Lung microvascular endothelial cell (primary cell): ENCODE measurements at places on chromosomes 4 and X. TPM values are rescaled to one million over a fixed set of nuclear protein-coding genes. Genes with fewer than 3 reads are reported as not detected.
A peak's percentile ranks its signal among the peaks of the same experiment; 100 is the strongest.

DNA sequence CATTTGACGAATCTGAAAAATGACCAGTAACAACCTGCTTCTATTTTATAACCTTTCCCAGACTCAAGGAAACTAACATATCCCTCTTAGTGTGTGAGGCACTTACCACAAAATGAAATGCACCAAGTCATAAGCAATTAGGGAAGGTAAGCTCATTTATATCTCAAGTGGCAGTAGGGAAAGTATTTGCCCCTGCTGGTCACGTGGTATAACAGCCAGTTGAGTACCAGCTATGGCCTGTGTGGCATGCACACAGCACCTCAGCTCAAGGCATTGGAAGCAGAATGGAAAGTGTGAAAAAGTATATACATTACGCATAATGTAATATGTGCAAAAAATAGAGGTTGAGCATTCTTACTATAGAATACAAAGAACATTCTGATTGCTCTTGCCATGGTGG is 178.3 kb upstream of the GYPA start:
- no peak for DNase-seq

DNA sequence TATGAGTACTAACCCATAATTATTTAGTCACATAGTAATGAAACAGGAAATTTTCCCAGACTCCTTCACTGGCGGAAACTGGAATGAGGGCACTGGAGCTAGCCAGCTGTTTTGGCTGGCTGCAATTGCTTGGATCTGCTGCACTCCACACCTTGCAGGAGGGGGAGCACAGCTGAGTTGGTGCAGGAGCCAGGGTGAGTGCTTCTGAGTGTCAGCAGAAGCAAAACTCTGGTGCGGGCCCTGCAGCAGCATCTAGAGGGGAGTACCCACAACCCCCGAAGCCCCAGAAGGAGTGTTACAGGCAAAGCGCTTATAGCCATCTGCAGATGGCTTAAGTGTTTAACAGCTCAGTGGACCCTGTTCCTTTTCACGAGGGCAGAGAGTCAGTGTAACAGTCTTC is 96.1 kb downstream of the RPA4 start:
- DNase-seq, result no peak

DNA sequence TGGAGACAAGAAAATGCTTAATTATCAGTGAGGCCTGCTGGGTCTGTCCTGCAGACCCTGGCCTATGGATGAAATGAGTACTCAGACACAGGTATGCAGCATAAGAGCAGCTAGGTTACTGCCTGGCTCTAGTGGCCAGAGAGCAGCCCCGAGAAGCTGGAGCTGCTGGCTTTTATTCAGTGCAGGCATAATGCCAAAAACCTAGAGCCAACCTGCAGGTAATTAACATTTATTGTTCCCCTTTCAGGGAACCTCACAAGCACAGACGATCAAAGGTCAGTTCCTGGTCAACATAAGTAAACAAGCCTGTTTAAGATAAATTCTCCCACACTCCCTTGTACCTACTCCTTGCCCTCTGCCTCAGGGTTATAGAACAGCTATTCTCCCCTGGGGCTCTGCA is 13.3 kb downstream of the IDS start:
- no peak for DNase-seq

DNA sequence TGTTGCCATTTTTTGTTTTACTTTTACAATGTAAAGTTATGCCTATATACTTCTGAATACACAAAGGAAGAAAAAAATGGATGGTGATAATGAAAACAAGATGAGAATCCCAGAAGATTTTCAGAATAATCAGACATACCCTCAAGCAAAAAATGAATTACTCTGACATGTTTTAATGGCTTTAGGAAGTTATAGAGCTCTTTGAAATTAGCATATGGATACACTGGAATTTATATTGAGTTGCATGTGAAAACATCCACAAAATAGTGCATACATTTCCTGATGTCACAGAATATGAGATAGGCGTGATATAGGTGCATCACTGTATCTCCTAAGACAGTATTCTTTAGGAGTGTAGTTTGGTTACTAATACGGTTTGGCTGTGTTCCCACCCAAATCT is 351.3 kb downstream of the SLC7A11 start:
- DNase-seq, result no peak

- DNase-seq, result no peak
Measured at GRCh38 chrX:41014776-41015360, 70.4 kb upstream of the USP9X start.

GRCh38 chr4:24858026-24858425 is 54.8 kb downstream of the CCDC149 start:
- peak; percentile 27 for DNase-seq

GRCh38 chr4:165602621-165603020 is 223.8 kb downstream of the CPE start:
- DNase-seq, result no peak

DNA sequence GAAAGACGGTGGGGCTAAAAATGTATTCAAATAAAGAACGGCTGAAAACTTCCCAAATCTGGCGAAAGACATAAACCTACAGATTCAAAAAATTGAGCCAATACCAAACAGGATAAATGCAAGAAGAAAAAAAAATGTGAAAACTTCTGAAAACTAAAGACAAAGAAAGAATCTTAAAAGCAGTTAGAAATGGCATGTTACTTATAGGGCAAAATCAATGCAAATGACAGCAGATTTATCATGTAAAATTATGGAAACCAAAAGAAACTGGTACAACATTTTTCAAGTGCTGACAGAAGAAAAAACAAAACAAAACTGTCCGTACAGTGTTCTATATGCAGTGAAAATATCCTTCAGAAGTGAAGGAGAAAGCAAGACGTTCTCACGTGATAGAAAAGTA is 239.0 kb downstream of the PDGFC start:
- DNase-seq, result no peak

GRCh38 chr4:108320061-108320460 is 151.3 kb upstream of the LEF1 start:
- no peak for DNase-seq

GRCh38 chrX:38805432-38806389 is 4.5 kb downstream of the MID1IP1 start:
- peak; percentile 75 for DNase-seq

DNA sequence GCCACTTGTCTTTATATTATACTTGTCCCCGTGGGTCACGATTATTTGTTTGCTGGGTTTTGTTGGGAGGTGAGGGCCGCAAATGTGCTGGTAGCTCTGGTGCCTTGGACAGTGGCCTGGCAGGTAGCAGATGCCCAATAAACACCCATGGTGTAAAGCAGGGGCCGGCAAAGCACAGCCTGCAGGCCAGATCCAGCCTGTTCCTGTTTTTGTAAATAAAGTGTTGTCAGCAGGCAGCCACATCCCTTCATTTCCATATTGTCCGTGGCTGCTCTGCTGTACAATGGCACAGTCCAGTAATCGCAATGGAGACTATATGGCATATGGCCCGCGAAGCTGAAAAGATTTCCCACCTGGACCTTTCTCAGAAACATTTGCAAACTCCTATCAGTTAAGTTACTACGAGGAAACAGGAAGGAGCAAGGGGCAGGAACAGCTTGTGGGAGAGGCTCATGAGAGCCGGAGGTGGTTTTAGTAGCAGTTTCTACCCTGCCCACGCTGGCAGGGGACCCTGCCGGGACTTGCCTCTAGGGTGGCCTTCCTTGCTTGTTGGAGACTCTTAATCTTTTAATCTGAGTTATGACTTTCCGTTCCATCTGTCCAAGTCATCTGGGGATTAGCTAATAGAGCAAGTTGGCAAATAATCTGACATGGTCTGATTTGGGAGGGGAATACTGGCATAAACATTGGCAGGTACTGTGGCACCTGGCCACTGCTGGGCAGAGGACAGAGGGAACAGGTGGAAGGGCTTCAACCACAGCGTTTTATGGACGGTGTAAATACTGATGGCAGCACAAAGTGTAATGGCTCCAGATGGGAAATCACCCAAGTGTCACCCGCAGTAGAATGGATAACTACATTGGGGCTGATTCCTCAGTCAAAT is 19.6 kb downstream of the CLCN4 start:
- DNase-seq, result no peak

GRCh38 chrX:55451990-55452832 is at the start of gene MAGEH1:
MAGEH1 (plus strand) TSS chrX:55452127; CDS start chrX:55452375, 248 bp downstream.
- DNase-seq, result peak; percentile 75

DNA sequence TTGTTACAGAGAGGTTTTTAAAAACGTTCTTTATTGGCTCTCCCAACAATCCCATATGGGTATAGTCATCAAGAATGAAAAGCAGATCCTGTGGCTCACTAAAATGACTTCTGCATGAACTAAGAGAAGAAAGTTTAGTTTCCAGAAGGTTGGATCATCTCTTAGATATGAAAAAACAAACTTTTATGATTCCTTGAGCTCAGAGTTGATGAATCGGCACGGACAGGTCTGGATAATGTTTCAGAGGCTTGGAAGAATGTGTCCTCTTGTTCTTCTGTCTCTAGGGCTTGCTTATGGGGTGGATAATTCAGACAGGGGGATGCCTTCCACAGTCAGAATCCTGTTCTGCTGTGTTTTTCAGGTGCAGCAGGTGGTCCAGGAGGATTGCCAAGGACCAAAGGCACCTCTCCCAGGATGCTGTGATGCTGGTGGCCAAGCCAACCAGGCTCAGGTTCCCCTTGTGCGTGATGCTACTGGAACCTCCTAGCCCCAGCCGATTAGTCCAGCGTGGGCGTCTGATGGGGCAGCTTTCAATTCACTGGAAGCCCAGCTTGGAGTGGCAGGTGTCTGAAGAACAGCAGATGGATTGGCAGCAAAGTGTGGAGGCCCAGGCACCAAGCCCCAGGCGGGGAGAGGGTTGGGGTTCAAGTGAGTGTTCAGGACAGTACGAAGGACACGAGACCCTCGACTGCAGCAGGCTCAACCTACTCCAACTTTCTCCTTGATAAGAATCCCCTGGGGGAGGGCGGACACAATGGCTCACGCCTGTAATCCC is 30.3 kb downstream of the CCKAR start:
- DNase-seq, result no peak

- DNase-seq, result no peak
Measured at GRCh38 chr4:5472160-5472591, 236.2 kb downstream of the EVC2 start.

DNA sequence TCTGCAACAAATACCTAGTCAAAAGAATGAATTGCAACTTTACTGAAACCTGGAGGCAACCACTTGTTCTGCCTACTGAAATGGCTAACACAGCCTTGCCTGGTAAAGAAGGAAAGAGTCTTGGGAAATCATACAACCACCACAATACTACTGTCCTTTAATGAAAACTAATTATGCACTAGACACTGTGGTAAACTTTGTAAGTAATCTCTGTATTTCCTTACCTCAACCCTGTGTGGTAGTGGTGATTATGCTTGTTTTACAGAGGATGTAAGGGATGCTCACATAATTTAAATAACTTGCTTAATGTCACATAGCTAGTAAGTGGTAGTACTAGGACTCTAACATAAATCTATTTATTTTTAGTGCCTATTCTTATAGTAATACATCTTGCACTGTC is 44.7 kb downstream of the TMEM156 start:
- no peak for DNase-seq

DNA sequence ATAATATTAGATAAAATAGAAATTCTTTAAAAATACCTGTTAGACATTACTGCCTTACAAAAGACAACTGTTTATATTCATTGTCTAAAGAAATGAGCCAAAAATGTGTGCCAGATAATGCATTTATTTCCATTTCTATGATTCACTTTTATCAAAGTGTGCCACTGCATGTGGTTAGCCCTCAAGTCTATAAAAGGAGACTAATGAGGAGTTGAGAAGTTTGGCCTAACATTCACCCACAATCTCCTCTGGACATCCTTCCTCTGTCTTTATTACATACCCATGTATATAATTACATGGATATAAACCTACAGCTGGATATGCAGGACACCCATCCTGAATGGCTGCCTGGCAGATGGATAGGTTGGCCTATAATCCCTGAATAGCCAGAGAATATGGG is 42.6 kb upstream of the PDE5A start:
- no peak for DNase-seq

- DNase-seq, result no peak
Measured at GRCh38 chr4:75948822-75949444, 8.1 kb upstream of the NAAA start.

DNA sequence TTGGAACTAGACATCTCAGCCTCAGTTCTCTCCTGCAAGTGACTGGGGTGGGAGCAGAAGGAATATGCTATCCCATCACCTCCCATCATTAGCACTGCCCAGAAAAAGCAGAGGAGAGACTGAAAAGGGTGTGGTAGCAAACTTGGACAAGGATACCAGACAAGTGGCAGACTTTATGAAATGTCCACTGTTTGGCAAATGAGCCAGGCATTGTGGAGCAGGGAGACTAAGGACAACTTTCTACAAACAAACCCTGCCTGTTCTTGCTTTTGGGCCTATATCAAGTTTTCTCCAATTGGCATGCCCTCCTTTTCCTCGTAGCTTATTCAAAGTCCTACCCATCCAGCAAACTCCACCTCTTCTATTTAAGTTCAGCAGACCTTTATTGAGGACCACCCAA is 41.6 kb downstream of the ZCCHC12 start:
- no peak for DNase-seq

GRCh38 chr4:173748353-173748752 is 218.3 kb upstream of the HAND2 start:
- no peak for DNase-seq

GRCh38 chr4:44983083-44983482 is 256.7 kb upstream of the GNPDA2 start:
- no peak for DNase-seq

GRCh38 chr4:115360431-115360830 is 247.0 kb upstream of the NDST4 start:
- no peak for DNase-seq

DNA sequence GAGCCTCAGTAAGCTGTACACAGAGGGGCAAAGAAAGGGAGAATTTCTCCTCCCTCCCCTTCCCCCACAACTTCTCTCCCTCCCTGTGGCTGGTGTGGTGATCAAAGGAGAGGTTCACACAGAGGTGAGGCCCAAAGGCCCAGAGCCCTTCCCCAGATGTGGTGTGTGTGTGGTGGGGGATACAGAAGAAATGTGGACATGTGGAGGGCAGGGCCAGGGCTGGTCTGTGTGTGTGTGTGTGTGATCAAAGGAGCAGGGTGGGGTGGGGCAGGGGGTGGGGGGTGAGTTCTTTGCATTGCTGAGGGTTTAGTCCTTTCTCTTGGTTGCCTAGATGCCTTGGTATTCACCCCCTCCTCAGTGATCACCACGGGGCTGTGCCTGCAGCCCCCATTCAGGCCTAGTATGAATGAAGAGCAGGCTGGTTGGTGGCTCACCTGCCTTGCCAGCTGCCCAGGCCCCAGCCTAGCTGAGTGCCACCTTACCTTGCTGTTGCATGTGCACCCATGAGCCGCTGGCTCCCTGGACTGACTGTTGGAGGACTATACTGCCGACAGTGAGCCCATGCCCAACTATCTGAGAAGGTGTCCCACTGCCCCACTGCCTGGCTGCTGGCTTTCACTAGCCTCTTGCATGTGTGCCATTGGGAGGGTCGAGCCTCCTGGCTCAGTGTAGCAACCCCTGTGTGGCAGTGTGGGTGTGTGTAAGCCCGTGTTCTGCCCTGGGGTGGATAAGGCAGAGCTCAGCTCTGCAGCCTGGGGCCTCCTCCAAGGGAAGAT is 101.9 kb downstream of the EFNB1 start:
- no peak for DNase-seq

The CLCN4 gene
- total RNA-seq, result 5.0 and 6.9 TPM in 2 replicates

The SASH3 gene
- total RNA-seq, result not detected in 2 replicates

The CDKL5 gene
- 2.2 and 5.6 TPM in 2 replicates for total RNA-seq

The ADH4 gene
- not detected in 2 replicates for total RNA-seq

The IGSF1 gene
- 0.87 TPM in 1 of 2 replicates, not detected in the other for total RNA-seq

The CORIN gene
- total RNA-seq, result under 0.01 TPM in 2 replicates

The HOPX gene
- 1.2 and 1.7 TPM in 2 replicates for total RNA-seq

The SPARCL1 gene
- 1.1 and 4.2 TPM in 2 replicates for total RNA-seq

The RHOXF2 gene
- total RNA-seq, result not detected in 2 replicates

The BEX1 gene
- total RNA-seq, result 0.22 TPM in 1 of 2 replicates, not detected in the other

The GSX2 gene
- not detected in 2 replicates for total RNA-seq

The SPATA4 gene
- total RNA-seq, result not detected in 2 replicates

The RASGEF1B gene
- total RNA-seq, result under 0.01 TPM in 1 of 2 replicates, not detected in the other

The SSX2B gene
- not detected in 2 replicates for total RNA-seq

The ARMCX6 gene
- 28.1 and 30.4 TPM in 2 replicates for total RNA-seq

The MAGEE1 gene
- total RNA-seq, result 0.44 and 0.60 TPM in 2 replicates
